ENCODE measurements at places on chromosomes 5 and 9. TPM values are rescaled to one million over a fixed set of nuclear protein-coding genes. Genes with fewer than 3 reads are reported as not detected.

The SOX30 gene
- under 0.01 TPM for total RNA-seq

The C9orf50 gene
- total RNA-seq: not detected

The FGF1 gene
- 0.38 TPM for total RNA-seq

The CCT5 gene
- 382 TPM for total RNA-seq

The RHOBTB3 gene
- total RNA-seq: 9.6 TPM

The MYMK gene
- not detected for total RNA-seq

The RIOK2 gene
- total RNA-seq: 17.6 TPM

The TLE1 gene
- total RNA-seq: 40.0 TPM

DNA sequence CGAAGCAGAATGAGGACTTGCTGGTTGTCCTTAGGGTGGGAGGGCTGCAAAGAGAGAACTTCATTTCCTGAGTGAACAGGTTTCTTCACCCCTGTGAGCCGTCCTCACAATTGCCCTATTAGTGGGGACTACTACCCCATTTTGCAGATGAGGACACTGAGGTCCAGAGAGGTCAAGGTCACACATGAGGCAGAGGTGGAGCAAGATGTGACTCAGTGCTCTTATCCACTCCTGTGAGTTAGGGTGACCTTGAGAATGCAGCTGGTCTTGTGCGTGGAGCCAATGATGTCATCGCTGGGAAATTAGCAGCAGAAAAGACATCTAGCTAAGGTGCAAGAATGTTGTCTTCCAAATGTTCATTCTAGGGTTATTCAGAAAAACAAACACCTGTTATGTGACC lies 26.9 kb downstream of the GPRIN1 start:
- DNase-seq: no peak

GRCh38 chr5:13704396-13704795 lies 240.1 kb downstream of the DNAH5 start:
- DNase-seq: no peak

- DNase-seq: no peak
Observed at GRCh38 chr5:121175986-121176385, 675.7 kb upstream of the FTMT start.

DNA sequence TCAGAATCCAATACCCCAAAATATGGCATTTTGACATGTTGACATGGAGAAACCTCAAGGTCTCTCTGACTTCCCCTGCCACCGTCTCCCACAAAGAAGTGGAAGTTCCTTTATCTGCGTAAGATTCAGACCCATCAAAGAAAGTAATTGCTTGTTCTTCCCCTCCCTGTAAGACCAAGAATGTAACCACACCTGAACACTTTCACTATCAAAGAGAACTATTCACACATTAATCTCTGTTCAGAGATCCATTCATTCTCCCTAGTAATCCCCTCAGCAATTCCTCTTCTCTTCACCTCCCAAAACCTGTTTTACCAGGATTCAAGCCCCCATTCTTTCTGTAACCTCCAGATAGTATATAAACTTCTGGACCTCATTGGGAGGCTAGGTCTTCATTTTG lies 4.1 kb upstream of the SLC1A1 start:
- DNase-seq: no peak

DNA sequence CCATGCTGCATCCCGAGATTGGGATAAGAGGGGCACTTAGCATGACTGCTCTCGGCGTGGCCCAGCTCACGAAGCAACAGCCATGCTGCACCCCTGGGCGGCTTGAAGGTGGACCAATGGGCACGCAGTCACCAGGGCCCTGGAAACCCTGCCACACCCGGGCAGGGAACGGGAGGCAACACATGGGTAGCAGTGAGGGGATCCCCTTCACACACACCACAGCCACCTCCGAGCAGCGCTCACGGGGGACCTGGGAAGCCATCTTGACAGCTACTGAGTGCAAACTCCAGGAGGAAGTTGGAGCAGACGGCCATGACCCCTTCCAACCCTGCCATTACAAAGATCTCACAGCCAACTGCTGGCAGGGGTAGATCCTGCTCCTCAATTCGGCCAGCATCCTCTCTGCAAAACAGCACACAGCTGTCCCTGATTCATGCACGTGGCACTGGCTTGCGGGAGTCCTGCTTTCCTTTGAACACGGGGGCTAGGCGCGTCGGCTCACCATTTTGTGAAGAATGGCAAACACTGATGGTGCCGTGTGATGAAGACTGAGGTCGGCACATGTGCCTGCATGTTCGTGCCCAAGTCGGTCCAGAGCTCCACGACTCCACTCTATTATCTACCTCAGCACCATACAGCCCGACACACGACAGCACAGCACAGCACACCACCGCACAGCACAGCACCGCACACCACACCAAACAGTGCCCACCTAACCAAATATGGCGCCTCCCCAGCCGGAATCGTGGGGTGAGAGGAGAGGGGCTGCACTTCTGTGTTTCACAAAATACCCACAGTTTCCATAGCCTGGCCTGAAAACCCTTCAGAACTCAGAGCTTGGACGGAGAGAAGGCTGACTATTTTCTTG lies 5.0 kb downstream of the UBAC1 start:
- no peak for DNase-seq

DNA sequence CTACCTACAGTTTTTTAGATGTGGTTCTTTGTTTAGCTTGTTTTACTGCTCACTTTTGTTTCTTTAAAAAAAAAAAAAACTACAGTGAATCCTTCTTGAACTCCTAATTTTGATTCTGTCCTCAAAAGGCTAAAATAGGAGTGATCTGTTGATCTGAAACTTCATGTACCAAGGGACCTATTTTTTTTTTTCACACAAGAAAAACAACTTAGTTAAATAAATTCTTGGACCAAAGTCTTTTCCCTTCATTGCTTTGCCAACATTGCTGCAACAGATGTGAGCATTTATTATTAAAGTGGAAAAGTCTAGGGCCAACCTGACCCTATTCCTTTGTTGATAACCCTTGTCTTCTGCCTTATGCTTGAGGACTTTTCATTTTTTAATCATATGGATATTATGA lies 236.8 kb downstream of the ARHGEF28 start:
- no peak for DNase-seq

DNA sequence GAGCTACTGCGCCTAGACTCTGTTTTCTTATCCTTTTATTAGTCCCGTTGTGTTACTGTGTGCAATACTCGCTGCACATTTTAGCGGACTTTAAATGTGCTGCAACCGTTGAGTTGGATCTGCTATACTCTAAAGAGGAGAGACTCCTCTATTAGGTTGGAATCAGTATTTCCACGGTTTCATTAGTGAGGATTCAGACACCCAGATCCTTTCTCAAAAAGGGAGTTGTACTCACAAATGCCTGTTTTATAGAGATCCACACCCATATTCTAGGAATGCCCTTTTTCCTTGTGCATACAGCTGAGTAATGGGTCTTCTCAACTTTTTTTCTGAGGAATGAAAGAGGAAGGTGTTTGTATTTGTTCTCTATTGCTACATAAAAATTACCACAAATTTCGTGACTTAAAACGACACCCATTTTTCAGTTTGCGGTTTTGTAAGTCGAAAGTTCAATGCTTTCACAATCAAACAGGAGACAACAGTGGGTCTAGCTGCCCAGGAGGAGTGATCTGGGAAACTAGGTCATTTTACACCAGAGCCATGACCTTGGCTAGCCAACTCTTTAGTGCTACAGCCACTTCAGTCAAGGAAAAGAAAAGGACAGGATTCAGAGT lies 52.8 kb upstream of the SLC44A1 start:
- DNase-seq: peak; percentile 46

DNA sequence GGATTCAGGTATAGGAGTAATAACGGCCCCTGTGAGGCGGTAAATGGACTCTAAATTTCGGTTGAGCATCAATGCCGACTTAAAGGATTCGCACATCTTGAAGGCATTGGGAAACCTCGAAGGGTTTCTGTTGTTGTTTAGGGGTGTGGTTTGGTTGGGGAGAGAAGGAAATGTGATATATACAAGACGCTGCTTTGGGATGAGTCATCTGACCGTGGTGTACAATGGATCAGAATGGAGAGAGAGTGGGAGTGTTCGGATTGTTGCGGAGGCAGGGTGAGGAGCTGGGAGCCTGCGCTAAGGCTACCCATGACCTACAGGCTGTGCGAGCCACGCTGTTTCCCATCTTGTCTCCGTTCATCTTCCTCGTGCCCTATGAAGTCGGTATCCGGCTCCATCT lies 60.4 kb upstream of the ERCC6L2 start:
- DNase-seq: peak; percentile 10

DNA sequence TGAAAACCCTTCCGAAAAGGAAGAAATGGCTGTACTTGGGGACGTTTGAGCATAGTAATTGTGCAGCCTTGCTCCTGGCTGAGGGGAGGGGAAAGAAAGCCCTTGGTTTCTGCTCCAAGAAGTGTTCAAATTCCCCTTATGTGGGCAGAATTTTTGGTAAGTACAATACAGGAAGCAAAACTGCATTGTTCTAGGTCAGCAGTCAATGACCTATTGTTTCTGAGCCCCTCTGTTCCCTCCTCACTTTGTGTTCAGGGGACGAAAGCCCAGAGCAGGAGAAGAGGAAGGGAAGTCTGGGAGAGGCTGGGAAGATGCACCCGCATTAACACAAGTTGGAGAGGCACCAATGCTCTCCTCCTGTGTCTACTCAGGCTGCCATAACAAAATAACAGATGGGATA lies 11.9 kb downstream of the BASP1 start:
- DNase-seq: no peak

DNA sequence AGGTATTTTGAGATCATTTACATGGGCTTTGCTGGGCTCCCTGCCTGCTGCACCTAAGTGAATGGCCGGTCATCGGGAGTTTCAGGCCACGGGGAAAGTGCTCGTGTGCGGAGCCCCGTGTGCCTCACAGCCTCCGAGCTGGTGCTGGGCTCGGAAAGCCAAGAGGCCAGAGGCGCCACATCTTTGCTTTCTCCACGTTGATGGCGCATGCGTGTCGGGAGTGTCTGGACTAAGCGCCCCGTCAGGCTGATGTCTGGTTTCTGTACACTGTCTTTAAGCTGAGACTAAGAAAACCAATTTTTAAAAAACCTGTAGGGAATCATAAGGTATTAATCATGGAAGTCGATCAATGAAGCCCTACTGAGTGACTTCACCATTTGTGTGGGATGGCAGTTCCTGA lies 69.1 kb downstream of the OTULIN start:
- DNase-seq: no peak

- DNase-seq: no peak
Observed at GRCh38 chr9:74691058-74691457, 193.9 kb downstream of the RORB start.

DNA sequence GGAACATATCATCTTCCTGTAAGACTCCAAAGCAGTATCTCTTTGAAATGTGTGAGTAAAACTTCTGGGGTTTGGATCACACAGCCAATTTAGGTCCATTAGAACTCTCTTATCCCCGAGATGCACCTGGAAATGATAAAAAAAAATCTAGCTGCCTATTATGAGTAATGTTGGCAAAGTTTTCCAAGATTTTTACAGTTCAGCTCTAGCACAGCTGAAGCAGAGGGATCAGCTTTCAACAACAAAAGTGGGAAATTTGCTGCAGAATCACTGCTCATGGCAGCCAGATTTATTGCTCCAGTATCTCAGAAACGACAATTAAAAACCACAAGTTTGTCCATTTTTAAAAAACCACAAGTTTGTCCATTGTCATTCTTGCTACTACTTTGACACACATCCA lies 292.2 kb downstream of the IRX2 start:
- DNase-seq: no peak

DNA sequence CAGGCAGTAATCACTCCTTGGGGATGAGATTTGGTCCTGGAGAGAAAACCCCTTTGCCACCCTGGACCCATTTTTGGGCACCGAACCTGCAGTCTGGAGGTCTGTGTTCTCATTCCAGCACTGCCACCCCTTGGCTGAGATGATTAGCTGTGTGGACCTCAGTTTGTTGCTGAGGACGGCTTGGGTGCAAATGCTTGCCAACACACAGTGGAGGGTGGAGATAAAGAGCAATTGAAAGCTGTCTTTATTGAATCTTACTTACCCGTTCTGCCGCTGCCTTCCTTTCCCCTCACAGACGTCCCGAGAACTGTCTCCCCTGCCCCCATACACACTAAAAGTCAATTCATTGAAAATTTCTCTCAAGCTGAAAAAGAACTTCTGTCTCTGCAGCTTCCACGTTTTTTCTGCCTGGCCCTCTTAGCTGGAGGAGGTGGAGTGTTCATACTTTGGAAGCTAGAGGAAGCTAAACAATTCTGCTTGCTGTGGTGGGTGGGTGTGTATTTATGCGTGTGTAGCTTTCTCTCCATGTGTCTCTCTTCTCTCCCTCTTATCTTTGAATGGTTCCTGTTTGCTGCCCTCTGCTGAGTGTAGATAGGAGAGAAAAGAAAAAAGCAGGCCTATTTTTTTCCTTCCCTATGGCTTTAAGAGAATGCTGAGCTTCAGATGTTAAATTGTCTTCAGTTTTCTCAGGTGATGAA lies 6.6 kb downstream of the GALNT10 start:
- peak; percentile 31 for DNase-seq

DNA sequence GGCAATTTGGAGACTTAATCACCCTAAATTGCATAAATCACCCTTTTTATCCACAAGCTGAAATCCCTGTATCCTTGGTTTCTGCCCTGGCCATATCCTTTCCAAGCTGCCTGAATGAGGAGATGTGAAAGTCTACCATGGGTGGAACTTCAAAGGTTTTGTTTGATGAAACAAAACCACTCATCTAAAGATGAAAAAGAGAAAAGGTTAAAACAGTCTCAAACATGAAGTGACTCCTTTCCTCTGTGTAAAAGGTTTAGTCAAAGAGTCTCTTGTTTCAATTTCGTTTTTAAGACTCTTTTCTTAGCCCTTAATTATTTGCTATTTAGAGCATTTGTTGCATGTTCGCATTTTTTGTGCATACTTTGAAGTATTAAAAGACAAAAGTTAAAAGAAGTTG lies 11.2 kb downstream of the SLC45A2 start:
- no peak for DNase-seq

DNA sequence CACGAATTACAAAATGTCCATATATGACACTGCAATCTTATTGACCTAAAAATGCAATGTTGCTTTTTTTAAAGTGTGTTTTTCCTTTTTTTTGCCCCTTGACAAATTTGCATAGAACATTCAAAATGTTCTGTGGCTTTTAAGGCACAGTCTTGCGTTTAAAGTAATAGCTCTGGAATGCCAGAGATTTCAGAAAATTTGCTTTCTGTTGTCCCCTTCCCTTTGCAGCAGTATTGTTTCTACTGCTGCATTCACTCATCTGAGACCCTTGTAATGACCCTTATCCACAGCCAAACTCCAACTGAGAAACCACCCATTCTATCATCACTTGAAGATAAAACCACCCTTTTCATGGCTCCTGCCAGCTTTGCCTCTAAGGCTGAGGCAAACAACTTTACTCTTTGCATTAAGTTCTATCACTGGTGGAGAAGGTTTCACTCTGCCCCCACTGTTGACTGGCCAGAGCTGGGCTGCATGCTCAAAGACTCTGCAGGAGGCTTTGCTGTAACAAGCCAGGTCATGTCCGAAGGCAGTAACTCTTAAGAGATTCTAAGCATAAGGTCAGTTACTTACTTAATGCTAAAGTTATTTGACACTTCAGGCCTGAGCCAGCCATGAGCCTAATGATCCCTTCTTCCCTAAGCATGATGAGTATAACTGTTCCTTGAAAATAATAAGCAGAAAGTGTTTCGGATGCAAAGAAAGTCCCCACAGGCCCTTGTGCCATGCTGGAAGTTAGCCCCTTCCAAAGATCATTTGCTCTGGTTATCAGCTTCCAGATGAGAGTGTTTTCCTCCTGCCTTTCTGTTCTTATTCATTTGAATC lies 101.9 kb downstream of the CD180 start:
- peak; percentile 86 for DNase-seq

GRCh38 chr9:86166546-86166945 lies 67.2 kb upstream of the GOLM1 start:
- no peak for DNase-seq

- DNase-seq: no peak
Observed at GRCh38 chr5:604391-604831, 7.7 kb upstream of the CEP72 start.

- DNase-seq: no peak
Observed at GRCh38 chr9:37010180-37010579, 23.9 kb downstream of the PAX5 start.
